Right atrium auricular region (tissue), 2 donors: ENCODE measurements at places on chromosomes 12 and 14.

- no peak for DNase-seq
Measured at GRCh38 chr14:99576304-99576703, 27.7 kb downstream of the CCDC85C start.

GRCh38 chr14:57960946-57961785, 95.3 kb upstream of the SLC35F4 start:
- no peak for DNase-seq

DNA sequence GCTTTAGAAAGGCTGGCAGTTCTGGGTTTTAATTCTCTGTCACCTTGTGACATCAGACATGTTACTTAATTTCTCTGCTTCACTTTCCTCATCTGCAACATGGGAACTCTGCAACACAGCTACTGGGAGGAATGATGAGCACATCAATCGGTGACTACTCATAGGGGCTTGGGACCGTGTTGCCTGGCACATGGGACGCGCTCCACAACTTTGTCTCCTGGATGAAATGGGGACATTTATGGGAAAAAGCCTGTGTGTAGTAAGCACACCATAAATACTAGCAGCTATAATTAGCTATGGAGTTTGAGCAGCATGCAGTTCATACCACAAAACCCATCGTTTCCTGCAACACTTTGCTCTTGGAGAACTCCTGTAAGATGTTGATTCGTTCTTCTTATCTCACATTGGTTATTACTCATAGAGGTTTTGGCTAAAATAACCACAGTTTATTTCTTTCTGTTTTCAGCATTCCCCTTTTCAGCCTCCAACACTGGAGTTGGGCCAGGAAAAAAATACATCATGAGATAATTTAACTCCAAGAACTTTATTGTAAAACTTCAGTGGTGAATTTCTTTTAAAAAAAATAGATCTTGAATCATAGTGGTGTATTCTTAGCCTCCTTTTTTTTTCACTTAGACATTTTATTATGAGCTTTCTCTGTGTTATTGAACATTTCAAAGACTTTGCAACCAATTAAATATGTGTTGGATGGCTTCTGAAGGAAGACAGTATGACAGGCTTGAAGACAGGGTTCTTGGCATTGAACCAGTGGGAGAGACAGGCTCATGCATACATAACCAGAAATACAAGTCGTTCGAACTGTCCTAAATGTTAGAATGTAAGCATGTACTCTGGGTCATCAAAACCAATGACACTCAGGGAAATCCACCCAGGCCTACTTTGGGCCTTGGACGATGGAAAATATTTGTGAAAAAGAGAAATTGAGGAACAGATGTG, 72.7 kb downstream of the RIN3 start:
- no peak for DNase-seq

DNA sequence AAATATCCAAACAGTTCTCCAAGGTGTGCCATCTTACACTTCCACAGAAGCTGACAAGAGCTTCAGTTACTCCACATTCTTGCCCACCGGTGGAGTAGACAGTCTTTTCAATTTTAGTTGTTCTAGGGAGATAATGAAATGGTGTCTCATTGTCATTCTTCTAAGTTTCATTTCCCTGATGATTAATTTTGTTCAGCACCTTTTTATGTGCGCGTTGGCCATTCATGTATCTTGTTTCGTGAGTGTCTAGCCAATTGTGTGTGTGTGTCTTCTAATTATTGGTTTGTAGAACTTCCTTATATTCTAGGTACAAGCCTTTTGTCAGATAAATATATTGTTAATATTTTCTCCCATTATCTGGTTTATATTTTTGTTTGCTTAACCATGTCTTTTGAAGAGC, 63.1 kb downstream of the GLT1D1 start:
- no peak for DNase-seq

- DNase-seq: peak; percentile 57
Measured at GRCh38 chr14:92459030-92459949, 54.3 kb upstream of the RIN3 start.

DNA sequence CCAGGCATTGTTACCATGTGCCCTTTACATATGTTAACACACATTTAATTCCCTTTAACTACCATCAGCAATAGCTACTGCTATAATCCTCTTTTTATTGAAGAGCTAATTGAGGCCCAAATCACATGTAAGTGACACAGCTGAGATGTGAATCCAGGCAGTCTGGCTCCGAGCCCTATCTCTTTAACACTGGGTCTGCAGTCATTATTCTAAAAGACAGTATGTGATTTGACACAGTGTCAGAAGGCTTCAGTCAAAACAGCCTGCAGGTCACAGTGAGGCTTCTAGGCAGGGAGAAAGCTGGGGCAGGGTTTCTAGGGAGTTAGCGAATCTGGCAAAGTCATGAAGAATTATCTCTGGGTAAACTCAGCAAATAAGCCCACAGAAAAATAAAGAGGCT, 148.2 kb downstream of the KIF21A start:
- no peak for DNase-seq

- no peak for DNase-seq
Measured at GRCh38 chr12:100859063-100859627, 64.6 kb downstream of the ANO4 start.

GRCh38 chr12:48925304-48926011, at the start of gene FKBP11:
TSS of gene FKBP11 (minus strand) at chr12:48925492. CDS start at chr12:48925428, 64 bp downstream.
- peak; percentile 65 for DNase-seq

DNA sequence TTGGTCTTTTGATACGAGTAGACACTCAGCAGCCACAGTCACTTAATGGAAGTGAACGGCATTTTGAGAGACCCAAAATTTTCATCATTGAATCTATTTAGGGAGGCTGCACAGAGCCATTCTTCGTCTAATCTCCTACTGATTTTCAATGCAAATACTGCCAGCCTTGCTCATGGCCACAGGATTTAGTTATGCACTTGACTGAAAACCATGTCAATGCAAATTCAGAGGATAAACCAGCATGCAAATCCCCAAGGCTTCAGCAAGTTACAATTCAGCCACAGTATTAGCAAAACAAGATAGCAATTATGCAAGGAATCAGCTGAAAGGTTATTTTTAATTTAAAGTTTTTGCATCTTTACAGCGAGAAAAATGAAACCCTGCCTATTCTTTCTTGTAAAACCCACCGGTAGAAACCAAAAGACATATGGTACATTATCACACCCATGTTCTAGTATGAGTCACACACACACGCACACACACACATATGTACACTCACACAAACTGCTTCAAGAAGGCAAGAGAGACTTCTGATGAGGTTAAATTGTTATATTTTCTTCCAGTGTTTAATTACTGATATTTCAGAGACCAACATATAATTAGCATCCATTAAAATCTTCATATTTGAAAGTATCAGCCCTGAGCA, 985.3 kb upstream of the FLRT2 start:
- no peak for DNase-seq

DNA sequence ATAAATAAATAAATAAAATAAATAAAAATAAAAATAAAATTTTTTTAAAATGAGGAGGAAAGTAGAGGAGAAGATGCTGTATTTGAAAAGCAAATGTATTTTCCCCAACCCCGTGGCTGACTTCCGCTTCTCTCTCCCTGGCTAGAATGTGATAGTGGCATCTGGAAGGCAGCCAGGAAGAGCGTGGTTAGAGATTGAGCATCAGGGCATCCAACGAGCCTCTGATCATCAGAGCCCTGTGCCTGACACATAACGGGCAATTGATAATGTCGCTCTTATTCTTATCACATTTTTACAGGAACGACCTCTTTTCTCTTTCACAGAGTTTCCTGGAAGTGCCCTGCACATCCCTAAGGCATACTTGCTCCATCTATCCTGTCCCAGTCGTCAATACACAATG, 496.9 kb upstream of the TMEM132C start:
- DNase-seq: no peak

DNA sequence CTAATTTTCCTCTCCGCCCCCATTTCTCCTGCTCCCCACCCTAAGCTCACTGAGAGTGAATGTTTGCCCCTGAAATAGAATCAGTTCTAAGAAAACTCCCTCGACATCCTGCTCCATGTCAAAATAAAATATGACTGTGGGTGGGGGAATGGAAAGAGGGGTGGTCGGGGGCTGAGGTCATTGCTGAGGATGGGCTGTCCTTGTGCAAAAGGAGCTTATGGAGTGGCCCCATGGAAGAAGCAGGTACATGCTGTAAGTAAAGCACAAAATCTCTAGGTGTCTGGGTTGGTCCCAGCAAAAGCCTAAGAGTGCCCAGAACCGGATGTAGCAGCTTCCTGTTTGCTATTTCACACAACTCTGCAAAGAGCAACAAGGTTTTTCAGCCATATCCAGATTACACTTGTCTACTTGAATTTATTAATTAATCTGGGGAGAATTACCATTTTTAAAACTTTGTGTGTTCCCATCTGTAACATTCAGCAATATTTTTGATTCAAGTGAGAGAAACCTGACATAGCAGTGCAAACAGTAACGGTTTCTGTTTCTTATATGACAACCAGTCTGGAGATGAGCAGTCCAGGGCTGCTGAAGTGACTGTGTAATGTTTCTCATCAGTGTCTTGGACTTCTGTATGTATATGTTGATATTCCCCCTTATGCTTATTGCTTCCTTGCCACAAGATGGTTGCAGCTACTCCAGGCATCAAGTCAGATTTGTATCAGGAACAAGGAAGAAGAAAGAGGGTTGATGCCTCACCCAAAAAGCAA, 40.4 kb upstream of the GZMB start:
- DNase-seq: no peak

- DNase-seq: no peak
Measured at GRCh38 chr12:68447797-68448260, 115.7 kb upstream of the MDM1 start.

DNA sequence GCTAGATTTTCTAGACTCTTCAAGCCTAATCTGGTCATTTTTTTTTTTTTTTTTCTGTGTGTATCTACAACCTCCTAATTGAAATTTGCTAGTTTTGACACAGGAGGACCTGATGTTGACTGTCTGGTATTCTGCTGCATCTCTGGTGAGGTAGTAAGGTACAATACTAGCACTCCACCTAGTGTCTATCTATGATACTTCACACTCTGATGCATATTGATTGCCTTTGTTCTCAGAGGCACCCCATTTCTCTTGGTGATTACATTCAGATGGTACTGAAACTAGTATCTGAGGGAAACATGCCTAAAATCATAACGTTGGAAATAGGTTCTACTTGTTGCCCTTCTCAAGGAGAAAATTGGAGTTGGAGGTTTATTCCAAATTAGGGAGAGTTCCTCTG, 930.5 kb upstream of the NOVA1 start:
- DNase-seq: no peak

DNA sequence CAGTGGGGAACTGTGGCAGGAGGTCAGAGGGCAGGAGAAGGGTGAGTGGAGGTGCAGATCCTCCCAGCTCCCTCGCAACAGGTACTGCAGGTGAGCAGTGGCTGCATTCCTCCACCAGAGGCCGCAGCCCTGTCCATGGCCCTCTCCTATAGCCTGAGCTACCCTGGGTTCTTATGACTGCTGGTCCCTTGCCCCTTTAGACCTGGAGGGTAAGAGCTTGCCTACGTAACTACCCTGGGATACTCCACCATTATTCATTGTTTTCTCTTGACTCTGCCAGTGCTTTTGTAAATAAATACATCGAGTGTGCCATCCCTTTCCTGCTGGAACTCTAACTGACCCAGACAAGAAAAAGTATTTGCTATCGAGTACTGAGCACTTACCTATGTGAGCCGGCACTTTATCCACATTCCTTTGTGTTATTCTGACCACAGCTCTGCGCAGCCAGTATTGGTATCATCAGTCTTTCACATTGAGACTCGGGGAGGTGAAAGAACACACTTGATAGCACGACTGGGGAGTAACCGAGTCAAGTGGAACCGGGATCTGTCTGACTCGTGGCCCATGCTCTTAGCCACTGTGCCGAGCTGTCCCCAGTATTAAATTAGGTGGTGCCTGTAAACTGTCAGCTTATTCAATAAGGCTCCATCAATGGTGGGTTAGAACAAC, 38.5 kb downstream of the LTBP2 start:
- no peak for DNase-seq

- no peak for DNase-seq
Measured at GRCh38 chr14:86826661-86827060, 1166.3 kb downstream of the GALC start.

GRCh38 chr12:77592836-77593235, 237.9 kb upstream of the NAV3 start:
- DNase-seq: no peak

- no peak for DNase-seq
Measured at GRCh38 chr12:67116134-67116533, 153.0 kb upstream of the CAND1 start.

DNA sequence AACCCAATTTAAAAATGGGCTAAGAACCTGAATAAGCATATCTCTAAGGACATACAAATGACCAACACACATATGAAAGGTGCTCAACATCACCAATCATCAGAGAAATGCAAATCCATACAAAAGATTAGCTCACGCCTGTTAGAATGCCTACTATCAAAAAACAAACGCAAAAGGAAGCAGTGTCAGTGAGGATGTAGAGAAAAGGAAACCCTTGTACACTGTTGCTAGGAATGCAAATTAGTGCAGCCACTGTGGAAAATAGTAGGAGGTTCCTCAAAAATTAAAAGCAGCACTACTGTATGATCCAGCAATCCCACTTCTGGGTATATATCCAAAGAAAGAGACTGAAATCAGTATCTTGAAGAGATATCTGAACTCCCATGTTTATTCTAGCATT, 133.0 kb downstream of the CPNE8 start:
- DNase-seq: no peak

DNA sequence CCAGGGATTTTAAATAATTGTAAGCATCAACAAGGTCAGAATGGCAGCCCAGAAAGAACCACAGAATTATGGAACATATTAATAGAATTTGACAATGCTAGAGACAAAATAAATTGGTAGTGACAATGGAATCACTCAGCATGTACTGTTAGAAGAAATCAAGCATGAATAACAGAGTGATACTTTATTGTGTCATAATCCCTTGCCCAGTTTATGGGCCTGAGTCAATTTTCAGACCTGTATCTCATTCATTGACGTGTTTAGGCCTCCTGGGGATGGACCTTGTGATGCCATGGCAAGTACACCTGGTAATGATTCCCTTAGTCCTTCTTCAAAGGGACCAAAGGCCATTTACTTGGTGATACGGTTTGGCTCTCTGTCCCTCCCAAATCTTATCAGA, 12.8 kb upstream of the CCDC91 start:
- no peak for DNase-seq

DNA sequence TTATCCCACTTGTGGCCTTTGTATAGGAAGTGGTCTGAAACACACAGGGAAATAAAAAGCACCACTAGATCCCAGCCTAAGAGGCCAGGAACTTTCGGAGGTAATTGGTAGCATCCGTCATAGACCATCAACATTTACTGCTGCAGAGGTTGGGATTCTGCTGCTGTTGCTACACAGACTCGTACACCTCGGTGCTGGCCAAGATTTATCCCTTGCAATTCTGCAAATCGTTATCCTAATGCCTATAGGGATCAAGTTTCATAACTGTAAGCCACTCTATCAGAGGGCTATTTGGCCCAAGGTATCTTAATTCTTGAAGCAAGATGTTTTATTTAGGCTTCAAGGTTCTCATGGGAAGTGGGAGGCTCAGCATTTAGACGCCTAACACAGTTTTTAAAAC, 913.6 kb downstream of the GALC start:
- DNase-seq: no peak
